Foreskin fibroblast (primary cell): ENCODE measurements at places on chromosomes 11 and 22.

GRCh38 chr11:71165771-71166170 lies 86.6 kb downstream of the SHANK2 start:
- no peak for DNase-seq

DNA sequence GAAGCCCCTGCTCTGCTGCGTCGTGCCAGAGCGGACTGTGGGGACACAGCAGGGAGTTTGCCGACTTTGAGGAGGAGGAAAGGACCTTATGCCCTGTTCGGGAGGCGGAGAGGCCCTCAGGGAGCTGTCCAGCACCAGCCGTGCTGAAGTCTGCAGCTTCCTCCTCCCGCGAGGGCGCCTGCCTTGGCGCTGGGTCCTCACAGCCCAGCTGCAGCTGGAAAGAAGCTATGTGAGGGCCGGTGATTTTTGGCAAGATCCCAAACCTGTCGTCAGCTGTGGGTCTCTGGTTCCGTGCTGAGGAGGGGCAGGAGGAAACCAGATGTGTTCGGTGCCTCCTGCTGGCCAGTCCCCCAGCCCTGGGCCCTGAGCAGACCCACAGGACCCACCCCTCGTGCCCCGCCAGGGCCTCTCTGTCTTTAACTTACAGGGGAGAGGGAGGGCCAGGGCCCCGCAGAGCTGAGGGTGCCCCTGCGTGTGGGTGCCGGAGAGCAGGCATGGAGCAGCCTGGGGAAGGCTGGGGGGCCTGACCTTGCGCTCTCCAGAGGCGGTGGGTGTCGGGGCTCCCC lies 12.0 kb downstream of the BRSK2 start:
- DNase-seq = peak; percentile 77

GRCh38 chr11:61546663-61547062 lies 34.2 kb downstream of the SYT7 start:
- DNase-seq = no peak

DNA sequence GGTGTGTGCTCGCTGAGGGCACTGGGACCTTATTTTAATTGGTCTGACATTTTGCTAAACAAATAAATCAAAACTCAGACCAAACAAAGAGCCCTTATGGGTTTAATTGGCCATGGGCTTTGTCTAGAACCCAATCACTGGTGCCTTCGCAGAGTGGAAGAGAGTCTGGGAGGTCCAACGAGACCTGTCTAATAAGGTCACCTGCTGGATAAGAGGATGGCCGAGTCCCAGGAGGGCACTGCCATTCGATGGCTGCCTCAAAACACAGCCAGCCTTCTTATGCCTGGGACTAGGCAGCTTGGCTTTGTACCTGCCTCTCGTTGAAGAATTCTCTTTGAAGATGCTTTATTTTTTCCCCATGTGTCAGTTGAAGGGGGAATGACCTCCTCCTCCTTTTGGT lies 171.1 kb downstream of the CEP164 start:
- no peak for DNase-seq

DNA sequence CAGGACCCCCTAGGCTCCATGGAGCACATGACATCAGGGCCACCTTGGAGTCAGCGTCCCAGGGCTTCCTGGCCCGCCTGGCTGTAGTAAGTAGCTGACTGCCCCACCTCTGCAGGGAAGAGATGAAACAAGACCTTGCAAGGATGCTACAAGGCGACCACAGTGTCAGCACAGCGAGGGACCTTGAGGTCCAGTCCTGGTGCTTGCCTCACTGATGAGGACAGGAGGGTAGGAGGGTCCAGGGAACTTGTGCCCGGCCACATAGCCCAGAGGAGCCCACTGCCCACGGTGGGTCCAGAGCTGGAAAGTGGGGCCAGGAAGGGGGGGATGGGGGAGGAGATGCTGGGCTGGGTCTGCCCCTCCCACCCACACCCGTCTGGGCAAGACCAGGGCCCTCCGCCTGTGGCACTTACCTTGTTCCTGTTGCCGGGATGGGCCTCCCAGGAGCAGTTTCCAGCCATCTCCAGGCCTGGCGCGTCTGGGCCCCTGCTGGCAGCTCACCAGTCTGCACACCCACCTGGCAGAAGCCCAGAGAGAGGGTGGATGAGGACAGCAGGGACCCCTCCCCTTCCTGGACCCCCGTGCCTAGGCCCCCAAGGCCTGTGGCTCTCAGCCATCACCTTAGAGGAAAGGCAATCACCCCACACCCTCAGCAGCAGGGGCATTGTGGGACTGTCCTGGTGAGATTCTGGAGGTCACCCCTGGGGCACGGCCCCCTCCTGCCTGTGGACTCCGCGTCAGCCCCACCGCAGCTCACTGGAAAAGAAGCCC lies 3.4 kb downstream of the MRGPRF start:
- DNase-seq = no peak

- no peak for DNase-seq
Measured at GRCh38 chr11:64656862-64657261, 65.8 kb downstream of the SLC22A12 start.

DNA sequence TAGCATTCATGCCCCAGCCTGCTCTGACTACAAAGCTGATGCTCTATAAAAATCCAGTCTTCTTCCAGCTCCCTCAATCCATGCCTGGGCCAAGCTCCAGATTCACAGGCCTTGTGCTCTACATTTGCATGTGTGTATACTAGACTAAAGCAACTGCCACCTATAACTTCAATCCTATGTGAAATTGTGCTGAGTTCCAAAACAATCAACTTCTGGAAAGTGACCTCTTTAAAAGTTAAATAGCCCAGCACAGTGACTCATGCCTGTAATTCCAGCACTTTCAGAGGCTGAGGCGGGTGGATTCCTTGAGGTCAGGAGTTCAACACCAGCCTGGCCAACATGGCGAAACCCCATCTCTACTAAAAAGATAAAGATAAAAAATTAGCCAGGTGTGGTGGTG lies 114.3 kb upstream of the ZC3H12C start:
- DNase-seq = peak; percentile 23

DNA sequence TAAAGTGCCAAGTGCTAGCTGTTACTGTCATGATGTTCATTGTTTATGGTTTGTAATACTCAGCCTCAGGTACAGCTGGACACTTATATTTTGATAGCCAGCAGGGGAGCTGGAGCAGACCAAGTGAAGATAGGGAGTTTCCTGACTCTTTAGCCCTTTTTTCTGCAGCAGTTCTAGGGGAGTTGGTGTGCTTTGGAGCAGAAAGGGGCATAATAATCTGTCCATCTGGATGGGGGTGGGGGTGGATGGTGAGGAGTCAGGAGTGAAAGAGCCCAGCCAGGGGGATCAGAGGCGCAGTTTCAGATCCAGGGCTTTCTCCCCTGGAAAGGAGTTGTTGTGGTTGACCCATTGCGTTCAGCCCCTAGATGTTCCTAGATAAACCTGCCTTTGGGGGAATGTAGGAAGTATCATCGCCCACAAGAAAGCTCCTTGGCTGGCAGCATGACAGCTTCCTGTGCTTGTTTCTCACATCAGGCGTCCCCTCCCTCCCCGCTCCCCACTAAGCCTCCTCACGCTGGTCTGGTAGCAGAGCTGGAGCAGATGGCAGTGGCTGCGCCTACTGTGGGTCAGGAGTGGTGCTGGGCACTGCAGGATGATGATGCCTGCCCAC lies 41.9 kb downstream of the MED15 start:
- DNase-seq = no peak

DNA sequence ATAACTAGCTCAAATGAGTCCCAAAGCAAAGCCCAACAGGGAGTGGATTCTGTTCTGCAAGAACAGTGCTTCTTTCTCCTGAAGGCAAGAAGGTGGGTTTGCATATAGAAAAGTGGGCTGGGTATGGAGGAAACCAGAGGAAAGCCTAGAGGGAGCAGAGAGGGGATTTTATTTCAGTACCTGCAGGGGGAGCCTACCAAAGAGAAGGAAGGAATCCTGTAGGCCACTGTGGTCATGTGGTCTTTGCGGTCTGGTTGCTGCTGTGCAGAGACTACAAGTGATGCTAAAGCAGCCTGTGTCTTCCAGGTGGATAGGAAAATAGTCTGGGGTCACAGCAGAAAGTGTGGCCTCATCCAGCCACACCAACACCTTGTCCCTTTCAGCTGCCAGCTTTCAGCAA lies 33.2 kb upstream of the ZBTB16 start:
- no peak for DNase-seq

DNA sequence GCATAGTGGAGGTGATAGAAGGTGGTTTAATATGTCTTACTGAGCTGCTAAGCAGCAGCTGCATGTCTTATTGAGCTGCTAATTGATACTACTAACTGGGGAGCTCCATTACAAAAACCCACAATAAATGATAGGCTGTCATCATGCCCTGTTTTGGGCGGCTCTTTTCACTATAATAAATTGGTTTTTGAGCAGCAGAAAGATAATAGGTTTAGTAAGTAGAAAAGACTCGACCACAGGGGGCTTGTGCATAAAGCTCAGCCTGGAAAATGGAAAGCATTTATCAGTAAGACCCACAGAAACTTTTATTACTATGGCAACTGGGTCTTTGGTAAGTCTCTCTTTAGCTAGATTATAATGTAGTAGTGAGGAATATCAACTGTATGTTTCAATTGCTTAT lies 117.6 kb downstream of the LDLRAD3 start:
- no peak for DNase-seq

DNA sequence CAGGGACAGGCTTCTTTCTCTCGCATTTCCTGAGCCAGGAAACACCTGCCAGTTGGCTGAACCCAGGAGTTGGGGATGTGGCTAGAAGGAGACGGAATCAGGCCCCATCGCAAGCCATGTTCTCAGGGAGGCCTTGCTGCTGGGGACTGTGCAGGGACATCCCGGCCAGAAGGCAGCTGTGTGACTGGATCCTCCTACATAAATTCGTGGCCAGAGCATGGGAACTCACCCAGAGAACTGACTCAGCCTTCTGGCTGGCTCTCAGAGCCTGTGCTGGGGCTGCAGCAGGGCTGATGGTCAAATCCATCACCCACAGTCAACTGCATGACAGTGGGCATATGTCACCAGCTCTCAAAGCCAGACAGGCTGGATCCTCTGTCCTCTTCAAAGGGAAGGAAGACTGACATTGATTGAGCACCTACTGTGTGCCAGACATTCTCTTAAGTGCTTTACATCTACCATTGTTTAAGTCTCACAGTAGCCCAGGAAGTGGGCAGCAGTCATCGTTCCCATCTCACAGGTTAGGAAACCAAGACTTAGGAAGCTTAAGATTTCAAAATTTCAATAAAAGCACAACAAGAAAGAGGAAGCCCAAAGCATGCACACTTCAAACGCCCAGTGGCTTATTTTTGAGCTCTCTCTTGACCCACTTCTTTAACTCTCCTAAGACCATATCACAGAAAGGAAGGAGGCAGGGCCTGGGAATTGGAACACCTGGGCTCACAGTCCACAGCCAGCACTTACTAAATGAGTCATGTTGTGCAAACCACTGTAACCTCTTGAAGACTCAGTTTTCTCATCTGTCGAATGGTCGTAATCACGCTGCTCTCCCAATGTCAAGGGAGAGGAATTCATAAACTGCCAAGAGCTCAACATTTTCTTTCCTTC lies 30.9 kb upstream of the CACNG2 start:
- peak; percentile 73 for DNase-seq

DNA sequence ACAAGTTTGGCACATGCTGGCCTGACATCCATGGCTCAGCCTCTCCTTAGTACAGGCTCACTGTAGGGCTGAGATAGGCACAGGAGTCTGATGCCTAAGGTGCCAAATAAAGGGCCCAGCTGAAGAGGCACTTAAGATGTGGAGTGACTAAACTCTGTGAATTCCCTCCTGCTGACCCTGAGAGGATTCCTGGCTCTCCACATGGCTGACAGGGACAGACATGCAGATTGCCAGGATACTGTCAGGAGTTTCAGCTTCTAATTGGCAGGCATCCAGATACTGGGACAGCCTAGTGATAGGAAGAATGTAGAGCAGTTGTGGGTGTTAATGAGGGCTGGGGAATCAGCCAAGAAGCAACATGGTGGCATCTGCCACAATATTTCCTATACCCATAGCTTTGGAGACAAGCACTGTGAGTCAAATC lies 558.7 kb downstream of the INSC start:
- DNase-seq = no peak

GRCh38 chr11:70423523-70424505 lies 25.5 kb downstream of the CTTN start:
- peak; percentile 92 for DNase-seq

DNA sequence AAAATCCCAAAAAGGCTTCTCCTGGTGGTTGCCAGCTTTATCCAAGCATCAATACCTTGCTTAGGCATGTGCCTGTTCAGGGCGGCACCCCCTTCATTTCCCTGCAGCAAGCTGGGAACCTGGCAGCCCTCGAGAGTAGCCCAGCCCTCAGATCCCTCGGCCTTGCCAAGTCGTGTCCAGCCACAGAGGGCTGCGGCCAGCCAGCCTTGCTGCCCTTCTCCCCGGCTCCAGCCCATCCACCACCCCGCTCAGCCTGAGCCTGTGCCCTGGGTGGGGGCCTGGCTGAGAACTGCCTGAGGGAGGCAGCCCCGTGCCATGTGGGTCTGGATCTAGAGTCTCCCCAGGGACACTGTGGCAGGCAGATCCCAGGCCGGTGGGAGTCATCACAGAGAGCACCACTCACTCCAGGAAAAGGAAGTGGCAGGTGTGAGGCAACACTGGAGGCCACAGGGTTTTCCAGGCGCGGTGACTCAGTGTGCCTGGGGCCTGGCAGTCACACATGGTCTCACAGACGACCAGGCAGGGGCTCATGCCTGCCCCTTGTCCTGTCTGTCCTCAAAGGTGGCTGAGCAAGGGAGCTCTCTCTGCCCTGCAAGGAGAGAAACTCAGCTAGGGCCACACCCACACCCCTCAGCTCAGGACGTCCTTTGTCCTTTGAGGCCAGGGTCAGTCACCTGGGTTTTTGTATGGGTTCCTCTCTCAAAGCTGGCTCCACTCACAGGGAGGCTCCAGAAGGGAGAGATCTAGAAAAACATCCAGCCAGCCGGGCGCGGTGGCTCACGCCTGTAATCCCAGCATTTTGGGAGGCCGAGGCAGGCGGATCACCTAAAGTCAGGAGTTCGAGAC lies 12.2 kb upstream of the CDC42BPG start:
- peak; percentile 93 for DNase-seq

GRCh38 chr11:122319085-122319484 lies 203.1 kb upstream of the BLID start:
- no peak for DNase-seq

DNA sequence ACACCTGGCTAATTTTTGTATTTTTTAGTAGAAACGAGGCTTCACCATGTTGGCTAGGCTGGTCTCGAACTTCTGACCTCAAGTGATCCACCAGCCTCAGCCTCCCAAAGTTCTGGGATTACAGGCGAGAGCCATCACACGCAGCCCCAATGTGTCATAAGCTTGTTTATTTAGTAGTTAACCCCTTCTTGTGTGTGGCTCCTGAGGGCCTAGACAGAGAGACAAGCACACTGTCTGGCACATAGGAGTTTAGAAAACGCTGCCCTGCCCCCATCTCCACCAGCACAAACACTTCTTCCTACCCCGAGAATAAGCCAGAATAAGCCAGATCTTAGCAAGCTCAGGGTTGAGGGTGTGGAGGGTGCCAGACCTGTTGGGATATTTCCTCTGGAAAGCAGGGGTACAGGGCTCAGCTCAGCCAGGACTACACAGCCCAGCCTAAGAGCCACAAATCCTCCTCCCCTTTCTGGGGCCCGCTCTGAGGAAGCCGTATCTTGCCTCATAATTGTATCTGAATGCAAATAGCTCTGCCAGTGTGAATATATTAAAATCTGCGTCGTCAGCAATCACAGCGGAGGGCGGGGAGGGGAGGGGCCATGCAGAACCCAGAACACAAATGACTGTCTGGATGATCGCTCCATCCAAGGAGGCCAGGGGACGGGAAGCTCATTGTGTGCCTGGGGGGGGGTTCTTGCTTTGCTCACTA lies 247.3 kb downstream of the MN1 start:
- DNase-seq = peak; percentile 24
